ENCODE measurements at places on chromosomes 6 and 20.

DNA sequence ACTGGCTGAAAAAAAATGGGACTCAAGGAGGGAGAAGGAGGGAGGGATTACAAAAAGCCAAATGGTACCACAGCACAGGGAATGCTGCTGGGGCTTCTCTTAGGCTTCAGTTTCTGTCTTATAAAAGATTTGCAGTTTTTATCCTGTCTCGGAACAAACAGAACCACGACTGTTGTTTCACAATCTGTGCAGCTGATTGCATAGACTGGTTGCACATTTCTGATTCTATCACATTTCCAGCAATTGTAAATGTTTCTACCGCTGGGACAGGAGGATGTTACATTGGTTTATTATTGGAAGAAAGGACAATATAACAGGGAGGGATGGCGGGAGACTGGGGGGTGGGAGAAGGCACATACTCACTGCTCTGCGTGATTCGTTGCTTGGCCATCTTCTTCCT lies 73.5 kb upstream of the ARID1B start:
- DNase-seq = no peak

DNA sequence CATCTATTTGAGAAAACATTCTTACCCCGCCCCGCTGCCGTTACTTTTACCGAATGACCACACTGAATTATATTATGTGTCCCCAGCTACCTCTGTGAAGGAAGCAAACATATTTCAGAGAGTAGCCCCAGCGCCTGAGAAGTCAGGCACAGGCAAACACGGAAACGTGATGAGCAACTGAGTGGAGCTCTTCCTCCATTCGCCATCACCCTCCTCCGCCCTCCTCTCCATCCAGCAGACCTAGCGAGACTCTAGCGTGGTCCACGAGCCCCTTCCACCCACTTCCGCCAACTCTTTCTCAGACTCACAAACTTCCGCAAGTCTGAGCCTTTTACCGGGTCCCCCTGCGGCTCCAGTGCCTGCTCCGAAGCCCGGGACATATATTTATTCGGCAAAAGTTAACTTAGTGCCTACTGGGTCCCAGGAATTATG lies 582 bp downstream of the SNRPB start:
- DNase-seq = no peak

GRCh38 chr20:20010639-20011500 lies 6.3 kb upstream of the NAA20 start:
- no peak for DNase-seq

DNA sequence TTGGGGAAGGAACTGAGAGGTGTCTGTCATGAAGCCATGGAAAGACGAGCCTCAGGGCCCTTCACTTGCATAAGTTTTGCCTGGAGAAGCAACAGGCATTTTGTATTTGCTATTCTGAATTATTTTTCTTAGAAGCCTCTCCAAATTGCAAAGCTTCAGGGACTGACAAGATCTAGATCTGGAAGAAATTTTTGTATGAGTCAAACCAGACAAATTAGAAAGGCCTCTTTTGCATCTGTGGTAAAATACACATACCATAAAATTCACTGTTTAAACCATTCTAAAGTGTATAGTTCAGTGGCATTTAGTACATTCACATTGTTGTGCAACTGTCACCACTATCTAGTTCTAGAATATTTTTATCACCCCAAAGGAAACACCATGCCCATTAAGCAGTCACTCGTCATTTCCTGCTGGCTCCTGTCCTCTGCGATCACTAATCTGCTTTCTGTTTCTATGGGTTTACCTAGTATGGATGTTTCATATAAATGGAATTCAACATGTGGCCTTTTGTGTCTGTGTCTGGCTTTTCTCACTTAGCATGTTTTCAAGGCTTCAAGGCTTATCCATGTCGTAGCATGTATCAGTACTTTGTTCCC lies 269.1 kb downstream of the PHF3 start:
- no peak for DNase-seq

DNA sequence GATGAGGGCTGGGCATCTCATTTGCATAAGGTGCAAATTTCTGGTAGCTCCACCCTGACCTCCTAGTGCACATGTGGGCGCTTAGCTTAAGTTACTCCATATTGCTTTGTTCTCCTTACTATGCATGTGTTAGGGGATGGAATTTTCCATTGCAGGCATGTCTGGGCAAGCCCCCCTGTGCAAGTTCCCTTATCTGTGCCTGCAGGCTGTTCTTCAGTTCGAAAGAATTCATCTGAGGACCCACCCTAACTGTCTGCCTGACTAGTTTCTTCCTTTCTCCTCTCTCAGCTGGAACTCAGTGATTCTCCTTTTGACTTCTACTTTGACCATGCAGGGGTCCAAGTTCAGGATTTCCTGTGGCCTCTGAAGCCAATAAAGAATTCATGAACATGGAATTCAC lies 30.2 kb downstream of the CCDC170 start:
- DNase-seq = no peak

DNA sequence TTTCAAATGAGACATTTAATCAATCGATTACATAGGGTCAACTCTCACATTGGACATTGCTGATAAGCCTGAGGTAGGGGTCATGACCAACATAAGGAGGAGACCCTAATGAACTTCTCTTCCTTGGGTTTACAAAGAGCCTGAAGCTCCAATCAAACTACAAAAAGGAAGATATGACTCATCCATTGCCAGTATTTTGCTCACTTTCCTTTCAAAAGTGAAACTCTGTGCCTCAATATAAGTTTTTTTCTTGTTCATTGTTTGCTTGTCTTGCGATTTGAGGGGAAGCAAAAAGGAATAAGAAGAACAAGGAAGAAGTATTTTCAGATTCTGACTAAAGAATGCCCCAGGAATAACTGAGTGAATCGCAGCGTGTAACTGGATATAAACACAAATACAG lies 38.8 kb upstream of the KHDRBS2 start:
- no peak for DNase-seq

DNA sequence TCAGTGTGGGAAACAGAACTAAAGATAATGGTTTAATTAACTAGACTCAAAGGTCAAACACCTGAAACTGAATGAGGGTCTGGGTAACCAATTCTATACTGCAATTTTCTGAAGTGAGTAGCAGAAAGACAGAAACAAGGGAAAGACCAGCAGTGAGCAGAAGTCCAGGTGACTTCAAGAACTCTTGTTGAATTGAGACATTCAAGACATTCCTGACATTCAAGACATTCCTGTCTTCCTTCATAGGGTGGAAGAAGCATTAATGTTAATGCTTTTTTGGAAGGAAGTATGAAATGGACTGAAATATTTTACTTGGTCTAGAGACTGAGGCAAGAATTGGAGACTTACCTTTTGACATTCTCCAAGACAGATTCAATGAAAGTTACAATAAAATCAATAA lies 529.9 kb upstream of the MMS22L start:
- no peak for DNase-seq

DNA sequence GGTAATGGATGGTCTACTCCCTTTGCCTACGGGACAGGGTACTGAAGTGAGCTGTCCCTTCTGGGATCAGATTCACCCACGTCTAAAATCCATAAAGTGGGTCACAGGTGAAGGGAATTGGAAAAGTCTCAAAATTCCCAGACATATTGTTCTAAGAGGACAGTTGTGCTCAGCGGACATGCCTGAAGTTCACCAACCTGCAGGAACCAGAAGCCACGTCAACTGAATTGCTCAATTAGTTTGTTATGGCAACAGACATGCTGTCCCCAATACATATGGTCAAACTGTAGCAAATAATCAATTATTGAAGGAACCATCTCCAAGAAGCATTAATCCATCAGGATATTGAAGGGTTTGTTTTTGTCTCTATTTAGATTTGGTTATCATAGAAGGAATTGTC lies 190.2 kb downstream of the FRK start:
- DNase-seq = no peak

- peak; percentile 74 for DNase-seq
These were observed 89.4 kb downstream of the GRM4 start for GRCh38 chr6:34056305-34057108.

DNA sequence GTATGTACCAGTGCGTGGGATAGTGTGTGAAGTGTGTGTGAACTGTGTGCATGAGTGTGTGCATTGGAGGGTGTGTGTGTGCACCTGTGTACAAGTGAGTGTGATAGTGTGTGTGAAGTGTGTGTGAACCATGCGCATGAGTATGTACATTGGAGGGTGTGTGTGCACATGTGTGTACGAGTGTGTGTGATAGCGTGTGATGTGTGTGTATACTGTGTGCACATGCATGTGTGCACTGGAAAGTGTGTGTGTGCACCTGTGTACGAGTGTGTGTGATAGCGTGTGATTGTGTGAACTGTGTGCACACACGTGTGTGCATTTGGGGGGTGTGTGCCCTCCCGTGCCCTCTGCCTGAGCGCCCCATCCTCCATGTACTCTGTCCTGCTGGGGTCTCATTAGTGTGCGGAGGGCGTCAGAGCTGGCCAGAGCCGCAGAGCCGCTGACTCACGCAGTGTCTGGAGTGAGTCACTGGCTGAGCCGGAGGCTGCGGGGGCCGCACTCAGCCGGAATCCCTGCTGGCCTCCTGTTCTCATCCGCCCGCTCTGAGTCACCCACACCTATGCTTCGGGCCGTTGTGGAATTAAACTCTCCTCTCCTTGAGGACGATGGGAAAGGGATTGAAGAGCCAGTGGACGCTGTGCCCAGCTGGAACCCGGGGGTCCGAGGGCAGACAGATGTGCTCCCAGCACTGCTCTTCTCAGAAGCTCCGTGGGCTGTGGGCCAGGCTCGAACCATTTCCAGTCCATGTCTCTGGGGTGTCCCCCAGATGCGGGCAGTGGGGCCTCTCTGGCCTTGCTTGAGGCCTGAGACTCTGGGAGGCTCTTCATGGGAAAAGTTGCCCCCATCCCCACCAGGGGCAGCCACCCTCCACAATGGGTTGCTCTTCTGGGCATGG lies 27.3 kb upstream of the STX16 start:
- DNase-seq = no peak

DNA sequence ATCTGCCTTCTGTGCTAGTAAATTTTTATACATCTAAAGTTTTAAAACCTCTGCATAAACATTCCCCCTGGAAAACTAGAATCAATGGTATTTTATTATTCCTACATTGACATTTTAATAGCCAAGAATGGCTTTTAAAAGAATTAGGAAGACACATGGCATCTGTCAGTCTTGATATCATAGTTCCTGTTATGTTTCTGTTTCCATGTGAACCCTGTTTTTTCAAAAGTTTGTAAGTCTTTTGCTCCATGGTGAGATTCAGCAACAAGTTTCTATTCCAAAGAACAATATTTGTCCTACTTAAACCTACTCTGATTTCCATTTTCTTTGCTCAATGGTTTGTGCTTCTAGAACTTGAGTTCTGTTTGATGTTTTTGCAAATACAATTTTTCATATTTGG lies 95.2 kb downstream of the PLEKHG1 start:
- DNase-seq = no peak

DNA sequence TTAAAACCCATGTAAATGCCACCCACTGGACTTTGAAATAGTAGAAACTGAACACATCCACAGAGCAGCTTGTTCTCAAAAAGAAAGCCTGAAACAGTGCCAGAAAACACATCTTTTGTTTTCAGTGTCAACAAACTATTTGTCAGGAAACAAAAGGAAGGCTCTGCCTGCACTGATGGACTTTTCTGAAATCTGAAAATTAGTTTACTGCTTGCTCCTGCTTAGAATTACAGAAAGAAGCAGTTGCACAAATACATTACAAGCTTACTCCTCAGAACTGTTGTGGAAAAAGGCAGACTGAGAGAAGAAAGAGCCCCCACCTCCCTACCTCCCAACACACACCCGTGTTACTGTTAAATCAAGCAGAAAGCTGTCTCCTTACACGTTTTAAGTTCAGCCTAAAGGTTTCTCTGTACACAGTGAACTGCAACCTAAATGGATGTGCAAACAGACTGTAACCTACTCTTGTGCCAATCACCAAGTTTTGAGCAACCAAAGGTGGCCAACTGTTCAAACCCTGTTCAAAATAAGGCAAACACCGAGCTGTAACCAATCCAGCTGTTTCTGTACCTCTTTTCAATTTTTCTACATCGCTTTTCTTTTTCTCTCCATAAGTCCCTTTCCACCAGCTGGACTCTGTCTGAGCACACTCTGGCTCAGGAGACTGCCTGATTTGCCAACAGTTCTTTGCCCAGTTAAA lies 43.7 kb downstream of the FRK start:
- DNase-seq = no peak
